ENCODE measurements at places on chromosomes 12 and 14.

- no peak for DNase-seq
- no peaks in the 10 kb centered on the region for H3K36me3 ChIP-seq
- H3K4me1 ChIP-seq, result no peaks in the 10 kb centered on the region
- H3K27ac ChIP-seq, result no peak overlapping the region
- H3K4me3 ChIP-seq, result no peak overlapping the region
- peaks cover 26% of the 10 kb centered on the region for H3K27me3 ChIP-seq
Observed at GRCh38 chr12:76259660-76260389, 88.4 kb downstream of the BBS10 start.

- peaks cover 3% of the 10 kb centered on the region for H3K36me3 ChIP-seq
- no peak for DNase-seq
- no peak overlapping the region for H3K27ac ChIP-seq
- H3K27me3 ChIP-seq, result no peaks in the 10 kb centered on the region
- H3K4me3 ChIP-seq, result no peak overlapping the region
Observed at GRCh38 chr12:57131896-57132744, 3.8 kb downstream of the LRP1 start.

DNA sequence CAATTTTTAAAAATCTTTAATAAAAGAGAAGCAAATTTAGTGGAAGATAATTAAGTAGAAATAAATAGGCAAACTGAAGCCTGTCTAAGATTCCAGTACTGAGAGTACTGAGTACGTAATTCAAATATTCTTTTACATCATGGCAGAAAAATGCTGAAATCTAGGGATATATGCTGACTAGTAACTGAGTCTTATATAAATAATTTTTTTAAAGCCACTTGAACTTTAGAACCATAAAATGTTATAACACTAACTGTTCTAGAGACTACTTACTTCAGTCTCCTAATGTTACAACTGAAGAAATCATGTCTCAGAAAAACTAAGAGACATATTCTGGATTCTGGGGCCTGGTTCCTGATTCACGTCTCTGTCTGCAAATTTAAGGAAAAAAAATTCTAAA, 230.6 kb upstream of the PLEKHG7 start:
- H3K36me3 ChIP-seq, result no peaks in the 10 kb centered on the region
- H3K27me3 ChIP-seq, result no peaks in the 10 kb centered on the region
- peaks cover 11% of the 10 kb centered on the region for H3K4me1 ChIP-seq
- H3K27ac ChIP-seq, result no peak overlapping the region
- no peak for DNase-seq

DNA sequence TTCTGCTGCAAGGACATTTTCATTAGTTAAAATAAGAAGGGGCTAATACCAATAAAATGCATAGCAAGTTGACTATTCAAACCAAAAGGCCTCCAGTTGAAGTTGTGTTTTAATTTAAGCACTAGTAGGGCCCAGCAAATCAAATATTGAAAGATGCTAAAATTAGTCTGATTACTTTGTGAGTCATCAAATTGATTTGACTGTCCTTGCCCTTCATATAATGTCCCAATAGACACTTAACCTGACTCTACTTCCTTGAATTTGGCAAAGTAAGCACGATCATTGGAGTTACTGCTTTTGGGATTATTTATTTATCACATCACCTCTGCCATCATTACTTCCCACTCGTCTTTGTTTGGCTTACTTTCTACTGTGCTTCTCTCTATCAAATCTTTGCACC, 798.5 kb downstream of the DIO2 start:
- peaks cover 3% of the 10 kb centered on the region for H3K36me3 ChIP-seq
- no peaks in the 10 kb centered on the region for H3K27me3 ChIP-seq
- no peak overlapping the region for H3K27ac ChIP-seq
- H3K4me3 ChIP-seq, result no peak overlapping the region
- no peaks in the 10 kb centered on the region for H3K4me1 ChIP-seq
- no peak for DNase-seq

GRCh38 chr12:12032260-12032791, 38.4 kb upstream of the BCL2L14 start:
- H3K27me3 ChIP-seq, result no peaks in the 10 kb centered on the region
- peak overlapping the region; percentile 77 for H3K4me3 ChIP-seq
- DNase-seq, result no peak
- H3K27ac ChIP-seq, result peak overlapping the region; percentile 70

DNA sequence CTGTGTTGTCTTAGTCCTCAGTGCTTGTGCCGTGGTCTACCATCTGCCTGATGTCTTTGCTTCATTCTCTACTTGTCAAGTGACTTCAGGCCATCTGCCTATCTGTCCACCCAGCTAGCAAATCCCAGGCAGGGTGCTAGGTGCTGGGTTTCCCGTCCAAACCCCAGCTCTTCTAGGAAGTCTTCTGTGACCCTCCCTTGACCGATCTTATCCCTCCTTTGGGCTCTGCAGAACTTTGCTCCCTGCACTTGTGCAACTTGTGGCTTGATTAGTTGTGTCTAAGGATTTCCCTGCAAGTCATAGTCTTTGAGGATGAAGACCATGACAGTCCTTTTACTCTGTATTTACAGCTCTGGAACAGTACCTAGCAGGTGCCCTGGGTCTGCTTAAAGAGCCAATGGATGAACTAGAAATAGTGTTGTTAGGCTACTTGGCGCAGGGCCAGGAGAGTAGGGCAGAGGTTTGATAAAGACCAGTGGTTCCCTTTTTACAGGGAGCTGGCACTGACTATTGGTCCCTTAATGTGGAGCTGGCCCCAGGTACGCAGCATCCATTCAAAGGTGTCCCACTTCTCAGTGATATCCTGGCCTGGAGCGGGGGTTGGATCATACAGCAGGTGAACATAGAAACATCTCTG, 60.1 kb downstream of the ADCK1 start:
- H3K27ac ChIP-seq, result no peak overlapping the region
- no peak for DNase-seq
- H3K4me1 ChIP-seq, result no peaks in the 10 kb centered on the region
- peaks cover 2% of the 10 kb centered on the region for H3K36me3 ChIP-seq
- H3K4me3 ChIP-seq, result no peak overlapping the region

DNA sequence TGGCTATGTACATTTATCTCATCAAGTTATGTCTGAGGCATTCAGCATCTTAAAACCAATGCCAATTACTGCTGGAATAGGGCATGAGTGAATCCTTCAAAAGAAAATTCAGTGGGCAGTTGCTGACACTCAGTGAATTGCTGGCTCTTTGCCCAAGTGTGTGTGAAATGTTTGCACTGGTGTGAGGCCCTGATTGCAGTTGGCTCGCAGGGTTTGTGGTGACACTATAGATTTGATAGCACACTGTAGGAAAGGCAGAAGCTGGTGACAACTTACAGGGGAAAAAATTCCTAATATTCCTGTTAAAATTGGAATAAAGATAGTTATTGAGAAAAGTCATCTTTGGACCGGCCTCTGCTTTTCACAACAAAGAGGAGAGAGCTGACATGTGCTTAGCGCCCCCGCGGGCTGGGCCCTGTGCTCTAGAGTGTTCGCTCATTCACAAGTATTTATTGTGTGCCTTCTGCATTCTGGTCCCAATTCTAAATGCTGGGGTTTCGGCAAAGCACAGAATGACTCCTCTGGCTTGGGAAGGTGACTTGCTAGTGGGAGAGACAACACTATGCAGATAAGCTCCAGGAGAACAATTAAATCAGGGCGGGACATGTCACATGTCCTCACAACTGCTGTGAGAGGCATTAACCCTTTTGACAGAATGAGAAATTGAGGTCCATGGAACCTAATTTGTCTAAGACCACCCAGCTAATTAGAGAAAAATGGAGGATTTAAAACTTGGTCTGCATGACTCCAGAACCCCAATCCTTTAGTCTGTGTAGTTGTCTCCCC, 418.7 kb downstream of the NPAS3 start:
- H3K4me1 ChIP-seq, result no peaks in the 10 kb centered on the region
- no peak for DNase-seq
- H3K27ac ChIP-seq, result no peak overlapping the region
- H3K36me3 ChIP-seq, result no peaks in the 10 kb centered on the region
- H3K4me3 ChIP-seq, result no peak overlapping the region

DNA sequence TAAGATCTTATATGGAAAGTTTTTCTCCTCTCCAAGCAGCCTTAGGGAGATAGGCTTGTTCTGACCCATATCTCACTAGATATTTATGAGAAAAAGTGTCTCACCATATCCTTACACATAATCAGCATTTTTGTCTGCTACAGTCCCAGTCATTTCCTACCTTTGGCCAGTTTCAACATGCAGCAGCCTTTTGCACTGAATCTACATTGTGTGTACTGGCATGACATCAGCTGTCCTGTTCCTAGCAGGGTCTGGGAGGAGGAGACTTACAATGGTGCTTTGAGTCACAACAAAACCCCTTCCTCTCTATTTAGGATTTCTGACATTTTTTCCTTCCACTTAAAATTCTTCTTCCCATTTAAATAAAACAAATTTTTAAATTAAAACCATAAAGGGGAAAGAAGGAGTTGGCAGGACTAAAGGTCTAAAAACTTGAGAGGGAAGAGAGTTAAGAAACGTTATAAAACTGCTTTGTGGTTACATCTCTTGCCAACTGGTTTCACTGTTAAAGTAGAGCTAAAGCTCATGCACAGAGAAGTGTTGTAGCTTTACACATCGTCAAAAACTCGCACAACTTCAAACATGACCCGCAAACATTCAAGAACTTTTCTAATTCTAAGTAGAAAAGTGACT, 53.3 kb upstream of the CERS5 start:
- no peak overlapping the region for H3K27ac ChIP-seq
- H3K36me3 ChIP-seq, result peaks cover 3% of the 10 kb centered on the region
- no peaks in the 10 kb centered on the region for H3K27me3 ChIP-seq

GRCh38 chr14:100539003-100539660, 48.1 kb downstream of the BEGAIN start:
- H3K4me3 ChIP-seq, result no peak overlapping the region
- H3K36me3 ChIP-seq, result peaks cover 3% of the 10 kb centered on the region
- H3K27me3 ChIP-seq, result no peaks in the 10 kb centered on the region

DNA sequence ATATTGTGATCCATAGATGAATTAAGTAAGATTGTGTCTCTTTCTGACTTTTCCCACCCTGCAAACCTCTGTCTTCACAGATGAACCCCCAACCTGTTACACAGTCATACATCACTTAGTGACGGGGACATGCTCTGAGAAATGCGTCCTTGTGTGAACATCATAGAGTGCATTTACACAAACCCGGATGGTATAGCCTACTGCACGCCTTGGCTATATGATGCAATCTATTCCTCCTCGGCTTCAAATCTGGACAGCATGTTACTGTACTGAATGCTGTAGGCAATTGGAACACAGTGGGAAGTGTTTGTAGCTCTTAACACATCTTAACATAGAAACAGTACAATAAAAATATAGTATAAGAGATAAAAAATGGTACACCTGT, 7.4 kb upstream of the TESPA1 start:
- H3K4me1 ChIP-seq, result peaks cover 23% of the 10 kb centered on the region
- peaks cover 3% of the 10 kb centered on the region for H3K36me3 ChIP-seq

- H3K4me3 ChIP-seq, result no peak overlapping the region
- H3K27me3 ChIP-seq, result no peaks in the 10 kb centered on the region
- no peaks in the 10 kb centered on the region for H3K4me1 ChIP-seq
- H3K36me3 ChIP-seq, result no peaks in the 10 kb centered on the region
Observed at GRCh38 chr12:129486931-129487330, 416.9 kb downstream of the TMEM132D start.

DNA sequence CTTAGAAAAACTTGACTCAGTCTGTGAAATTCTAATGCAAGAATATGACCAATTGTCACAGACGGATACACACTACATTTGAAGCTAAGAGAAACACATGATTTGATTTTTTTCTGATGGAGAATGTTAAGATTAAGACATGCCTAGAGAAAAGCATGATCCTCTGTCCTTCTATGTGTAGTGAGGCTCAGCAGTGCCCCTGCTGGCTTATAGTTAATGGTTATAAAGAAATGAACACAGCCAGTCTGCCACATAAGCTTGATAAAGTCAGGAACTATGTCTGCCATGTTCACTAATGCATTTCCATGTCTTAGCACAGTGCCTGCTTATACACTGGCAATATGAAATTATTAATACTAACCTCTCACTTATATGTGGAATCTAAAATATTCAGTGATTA, 168.1 kb upstream of the DAAM1 start:
- H3K27me3 ChIP-seq, result peaks cover 2% of the 10 kb centered on the region
- no peak overlapping the region for H3K4me3 ChIP-seq
- DNase-seq, result no peak
- no peaks in the 10 kb centered on the region for H3K4me1 ChIP-seq
- no peaks in the 10 kb centered on the region for H3K36me3 ChIP-seq

- peaks cover 3% of the 10 kb centered on the region for H3K36me3 ChIP-seq
- H3K27me3 ChIP-seq, result peaks cover 19% of the 10 kb centered on the region
- peaks cover 5% of the 10 kb centered on the region for H3K4me1 ChIP-seq
- no peak for DNase-seq
- no peak overlapping the region for H3K4me3 ChIP-seq
- no peak overlapping the region for H3K27ac ChIP-seq
Observed at GRCh38 chr14:103118018-103118662, 5.1 kb upstream of the TNFAIP2 start.

DNA sequence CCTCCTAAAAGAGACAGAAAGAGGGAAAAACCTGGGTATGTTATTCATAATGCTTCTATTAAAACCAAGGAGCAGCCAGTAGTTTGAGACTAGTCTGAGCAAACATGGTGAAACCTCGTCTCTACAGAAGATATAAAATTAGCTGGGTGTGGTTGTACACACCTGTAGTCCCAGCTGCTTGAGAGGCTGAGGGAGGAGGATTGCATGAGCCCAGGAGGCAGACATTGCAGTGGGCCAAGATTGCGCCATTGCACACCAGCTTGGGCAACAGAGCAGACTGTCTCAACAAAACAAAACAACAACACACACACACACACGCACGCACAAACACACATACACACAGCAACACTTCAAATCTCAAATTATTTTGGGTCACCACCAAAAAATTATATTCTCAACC, 27.8 kb downstream of the HECTD4 start:
- no peaks in the 10 kb centered on the region for H3K27me3 ChIP-seq
- peaks cover 5% of the 10 kb centered on the region for H3K36me3 ChIP-seq
- no peak overlapping the region for H3K4me3 ChIP-seq
- H3K4me1 ChIP-seq, result peaks cover 38% of the 10 kb centered on the region
- H3K27ac ChIP-seq, result no peak overlapping the region

DNA sequence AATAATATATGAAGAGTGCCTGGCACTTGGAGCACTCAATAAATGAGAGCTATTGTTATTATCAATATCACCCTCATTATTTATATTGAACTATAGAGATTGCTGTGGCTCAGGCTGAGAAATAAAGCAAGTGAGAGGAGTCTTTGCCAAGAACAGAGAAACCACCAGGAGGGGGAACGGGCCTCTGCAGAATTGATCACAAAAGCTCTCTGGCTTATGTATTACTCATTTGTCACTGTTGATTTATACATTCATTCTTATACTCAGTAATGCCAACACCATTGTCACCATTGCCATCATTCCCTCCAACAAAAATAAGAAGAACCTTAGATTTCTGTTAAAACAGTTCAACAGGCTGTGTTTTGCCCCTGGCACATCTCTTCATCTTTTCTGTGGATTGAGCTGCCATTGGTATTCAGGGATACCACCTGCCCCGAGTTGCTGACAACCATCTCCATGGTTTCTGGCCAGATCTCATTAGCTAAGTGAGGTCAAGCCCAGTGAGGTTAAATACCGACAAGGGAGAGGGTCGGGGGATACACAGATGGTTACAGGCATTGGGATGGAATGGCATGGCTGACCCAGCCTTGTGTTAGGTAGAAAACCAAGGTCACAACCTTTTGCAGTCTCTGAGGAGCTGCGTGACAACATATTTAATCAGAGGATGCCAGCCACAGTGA, 21.8 kb upstream of the PCNX1 start:
- H3K27ac ChIP-seq, result peak overlapping the region; percentile 91
- H3K4me3 ChIP-seq, result peak overlapping the region; percentile 26
- no peak for DNase-seq
- H3K4me1 ChIP-seq, result peaks cover 68% of the 10 kb centered on the region

GRCh38 chr12:12779529-12779928, 5.9 kb upstream of the APOLD1 start:
- H3K4me1 ChIP-seq, result no peaks in the 10 kb centered on the region
- no peak overlapping the region for H3K4me3 ChIP-seq
- no peaks in the 10 kb centered on the region for H3K36me3 ChIP-seq
- no peaks in the 10 kb centered on the region for H3K27me3 ChIP-seq
- no peak for DNase-seq

- H3K36me3 ChIP-seq, result no peaks in the 10 kb centered on the region
- H3K4me3 ChIP-seq, result no peak overlapping the region
- no peak for DNase-seq
Observed at GRCh38 chr14:94483729-94484275, 7.8 kb upstream of the SERPINA9 start.
